ENCODE measurements at places on chromosomes 12 and 14.
A peak's percentile ranks its signal among the peaks of the same experiment; 100 is the strongest.

DNA sequence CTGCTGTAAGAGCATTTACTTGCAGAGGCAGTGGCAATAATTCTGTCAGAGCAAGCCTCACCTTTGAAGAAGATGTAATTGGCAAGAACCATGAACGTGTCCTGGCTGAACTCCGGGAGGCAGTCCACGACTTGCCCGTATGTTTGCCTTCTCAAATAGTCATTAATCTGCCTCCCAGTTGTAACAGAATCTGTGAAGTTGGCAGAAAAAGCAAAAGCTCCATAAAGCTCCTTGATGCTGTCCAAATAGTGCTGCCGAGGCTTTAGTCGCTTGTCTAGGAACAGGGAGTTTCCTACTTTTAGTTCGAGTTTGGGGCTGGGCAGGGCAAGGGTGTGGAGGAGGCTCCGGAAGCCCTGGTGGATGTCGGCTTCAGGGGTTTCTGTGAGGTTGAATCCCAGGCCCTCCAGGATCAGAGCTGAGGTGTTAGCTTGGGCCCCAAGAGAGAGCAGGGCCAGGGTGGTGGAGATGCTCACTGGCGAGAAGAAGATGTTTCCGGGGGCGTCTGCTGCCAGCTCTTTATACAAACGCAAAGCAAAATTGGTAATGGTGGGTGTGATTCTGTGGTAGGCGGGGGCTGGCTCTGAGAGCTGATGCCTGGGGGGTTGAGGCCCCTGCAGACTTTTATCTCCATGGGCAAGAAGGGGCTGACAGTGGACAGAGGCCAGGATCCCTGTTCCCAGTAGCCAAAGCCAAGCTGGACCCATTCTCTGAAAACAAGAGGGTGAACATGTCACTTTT, 4.4 kb downstream of the SERPINA11 start:
- no peak for DNase-seq

DNA sequence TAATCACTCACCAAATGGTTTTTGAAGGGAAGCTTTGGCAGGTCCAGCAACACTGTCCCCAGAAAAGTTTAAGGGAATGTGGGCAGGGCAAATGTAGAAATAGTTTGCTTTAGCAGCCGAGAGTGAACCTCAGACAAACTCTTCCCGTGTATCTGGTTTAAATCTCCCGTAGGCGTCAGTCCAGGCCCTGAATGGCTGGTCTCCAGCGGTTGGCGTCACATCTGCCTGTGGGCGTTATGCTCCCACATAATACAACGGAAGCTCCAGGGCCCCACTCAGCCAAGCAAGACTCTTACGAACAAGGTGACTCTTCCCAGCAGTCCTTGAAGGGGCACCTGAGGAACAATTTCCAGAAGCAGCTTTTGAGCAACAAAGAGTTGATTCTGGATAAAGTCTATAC, 942 bp downstream of the ZC2HC1C start:
- DNase-seq: no peak

DNA sequence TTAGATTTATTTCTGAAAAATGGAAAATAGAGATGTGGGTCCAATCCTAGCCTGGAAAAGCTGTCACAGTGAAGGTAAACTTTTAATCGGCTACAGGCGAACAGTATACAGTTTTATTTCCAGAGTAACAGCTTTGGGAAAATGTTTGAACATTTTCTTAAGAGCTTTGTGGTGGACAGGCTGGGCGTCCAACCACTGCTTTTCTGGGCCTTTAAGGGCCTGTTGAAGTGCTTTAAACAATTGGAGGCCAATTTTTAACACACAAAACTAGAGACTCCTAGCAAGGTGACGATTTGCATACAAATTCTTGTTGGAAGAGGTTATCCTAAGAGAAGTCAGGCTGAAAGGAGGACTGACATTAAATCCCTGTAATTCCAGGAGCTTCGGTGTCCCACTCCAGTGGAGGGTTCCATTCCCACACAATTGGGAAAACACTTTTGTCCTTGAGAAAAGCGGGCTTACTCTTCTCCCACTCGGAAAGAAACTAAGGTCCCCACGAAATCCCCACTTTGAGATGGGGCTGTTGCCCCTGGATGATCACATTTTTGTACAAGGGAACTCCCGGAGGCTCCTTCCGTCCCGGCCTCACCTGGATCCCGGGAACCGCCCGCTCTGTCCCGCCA, 26.9 kb downstream of the BCL11B start:
- no peak for DNase-seq

DNA sequence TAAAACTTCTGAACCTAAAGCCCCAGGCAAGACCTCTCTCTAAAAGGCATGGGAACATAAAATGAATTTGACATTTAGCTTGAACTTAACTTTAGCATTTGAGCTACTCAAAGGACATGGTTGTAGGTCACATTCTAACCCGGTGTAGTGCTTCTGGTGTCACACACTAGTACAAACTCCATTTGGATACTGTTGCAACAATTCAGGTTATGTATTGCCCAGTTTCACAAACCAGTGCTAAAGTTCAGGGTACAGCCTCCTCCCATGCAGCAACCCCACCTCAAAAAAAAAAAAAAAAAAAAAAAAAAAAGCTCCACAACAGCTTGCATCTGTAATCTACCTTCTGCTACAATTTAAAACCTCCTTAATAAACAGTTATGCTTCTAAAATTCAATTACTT, 7.8 kb downstream of the PPTC7 start:
- no peak for DNase-seq

GRCh38 chr14:104794993-104795780, at the start of gene AKT1:
Gene AKT1 (minus strand): TSS chr14:104795748. CDS start chr14:104792643, 3,105 bp downstream.
- no peak for DNase-seq

- DNase-seq: no peak
These were observed 55.4 kb downstream of the ASCL1 start for GRCh38 chr12:103012884-103013283.

- DNase-seq: no peak
These were observed 62.8 kb downstream of the BEGAIN start for GRCh38 chr14:100524233-100524932.

DNA sequence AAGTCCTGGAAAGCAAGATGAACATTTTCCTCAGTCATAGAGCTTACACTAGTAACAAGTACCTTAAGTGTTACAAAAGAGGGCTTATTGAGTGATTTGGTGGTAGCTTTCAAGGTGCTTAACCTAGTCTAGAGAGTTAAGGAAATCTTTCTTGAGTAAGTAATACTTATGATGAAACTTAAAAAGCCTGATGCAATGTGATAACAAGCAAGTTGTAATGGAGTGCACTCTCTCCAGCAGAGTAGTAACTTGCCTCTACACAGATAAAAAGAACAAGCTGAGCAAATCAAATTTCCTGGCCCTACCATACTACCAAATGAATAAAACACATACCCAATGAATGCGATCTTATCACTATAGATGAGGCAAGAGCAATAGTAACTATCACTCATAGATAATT, 639.9 kb upstream of the FBXO33 start:
- DNase-seq: no peak

DNA sequence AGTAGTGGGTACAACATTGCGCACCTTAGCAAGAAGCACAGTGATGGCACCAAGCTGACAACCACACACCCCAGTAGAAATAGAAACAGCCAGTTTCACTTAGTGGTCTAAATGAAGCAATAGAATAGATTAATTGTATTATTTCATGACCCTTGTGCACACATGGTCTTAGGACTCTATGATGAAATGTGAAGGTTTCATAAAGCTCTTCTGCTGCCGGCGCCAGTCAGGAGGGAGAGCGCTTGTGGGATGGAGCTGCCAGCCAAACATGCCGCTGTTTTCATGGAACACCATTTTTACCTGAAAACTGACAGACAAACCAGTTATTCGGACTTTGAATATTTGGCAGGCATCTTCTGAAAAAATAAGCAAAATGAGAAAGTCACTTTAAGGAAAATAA, 100.0 kb downstream of the PPP2R5C start:
- no peak for DNase-seq

GRCh38 chr14:67602995-67603545, 3.0 kb upstream of the PIGH start:
- no peak for DNase-seq

GRCh38 chr12:114245555-114245954, 160.4 kb downstream of the TBX5 start:
- DNase-seq: no peak

DNA sequence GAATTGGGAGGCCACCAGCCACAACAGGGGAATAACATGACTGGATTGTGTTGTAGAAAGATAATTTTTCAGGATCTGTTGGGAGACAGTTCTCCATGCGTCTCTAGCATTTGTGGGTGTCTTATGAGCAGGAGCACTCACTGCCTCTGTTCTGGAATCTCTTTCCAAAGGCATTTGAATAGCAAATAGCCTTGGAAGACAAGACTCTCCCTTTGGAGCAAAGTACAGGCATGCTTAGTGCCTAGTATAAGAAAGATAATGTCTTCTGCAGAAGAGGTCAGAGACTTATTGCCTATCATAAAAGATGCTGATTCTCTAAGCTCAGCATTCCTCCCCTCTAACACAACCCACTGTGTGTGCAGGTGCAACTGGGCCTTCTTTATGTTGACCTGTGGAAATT, 58.3 kb downstream of the VCPKMT start:
- DNase-seq: no peak

DNA sequence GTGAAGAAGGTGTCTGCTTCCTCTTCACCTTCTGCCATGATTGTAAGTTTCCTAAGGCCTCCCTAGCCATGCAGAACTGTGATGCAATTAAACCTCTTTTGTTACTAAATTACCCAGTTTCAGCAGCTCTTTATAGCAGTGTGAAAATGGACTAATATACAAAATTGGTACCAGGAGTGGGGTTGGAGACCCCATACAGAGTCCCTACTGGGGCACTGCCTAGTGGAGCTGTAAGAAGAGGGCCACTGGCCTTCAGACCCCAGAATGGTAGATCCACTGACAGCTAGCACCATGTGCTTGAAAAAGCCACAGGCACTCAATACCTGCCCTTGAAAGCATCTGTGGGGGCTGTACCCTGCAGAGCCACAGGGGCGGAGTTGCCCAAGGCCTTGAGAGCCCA, 44.8 kb upstream of the CRADD start:
- DNase-seq: no peak

DNA sequence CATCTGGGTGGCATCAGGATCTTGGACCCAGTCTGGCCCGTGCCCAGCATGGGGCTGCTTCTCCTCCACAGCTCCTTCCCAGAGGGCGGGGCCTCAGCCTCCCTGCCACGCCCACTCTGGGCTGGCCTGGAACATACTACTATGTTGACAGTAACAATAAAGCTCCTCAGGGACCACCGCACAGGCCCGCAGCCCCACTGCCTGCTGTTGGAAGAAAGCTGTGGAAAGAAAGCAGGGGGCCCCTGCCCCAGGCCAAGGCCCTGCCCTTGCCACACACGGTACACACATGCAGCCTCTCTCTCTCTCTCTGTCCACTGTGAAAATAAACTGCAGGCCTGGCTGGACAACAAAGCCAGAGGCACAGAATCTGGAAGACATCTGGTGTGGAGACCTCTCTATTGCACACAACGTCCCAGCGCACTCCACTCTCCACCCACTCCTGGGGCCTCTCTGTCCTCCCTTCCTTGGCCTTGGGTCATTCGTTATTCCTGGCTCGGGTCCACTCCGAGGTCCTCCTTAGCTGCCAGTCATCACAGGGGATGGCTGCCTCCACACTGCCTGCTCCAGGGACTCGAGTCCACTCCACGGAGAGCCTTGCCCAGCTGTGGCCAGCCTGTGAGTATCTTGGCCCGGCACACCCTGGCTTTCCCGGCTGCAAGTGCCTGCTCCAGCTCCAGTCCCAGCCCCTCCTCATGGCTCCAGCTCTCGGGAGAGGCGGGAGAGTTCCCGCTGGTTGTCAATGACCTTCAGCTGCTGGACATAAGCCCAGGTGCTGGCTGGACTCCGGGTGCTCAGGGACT, 11.8 kb upstream of the ENDOU start:
- DNase-seq: no peak

DNA sequence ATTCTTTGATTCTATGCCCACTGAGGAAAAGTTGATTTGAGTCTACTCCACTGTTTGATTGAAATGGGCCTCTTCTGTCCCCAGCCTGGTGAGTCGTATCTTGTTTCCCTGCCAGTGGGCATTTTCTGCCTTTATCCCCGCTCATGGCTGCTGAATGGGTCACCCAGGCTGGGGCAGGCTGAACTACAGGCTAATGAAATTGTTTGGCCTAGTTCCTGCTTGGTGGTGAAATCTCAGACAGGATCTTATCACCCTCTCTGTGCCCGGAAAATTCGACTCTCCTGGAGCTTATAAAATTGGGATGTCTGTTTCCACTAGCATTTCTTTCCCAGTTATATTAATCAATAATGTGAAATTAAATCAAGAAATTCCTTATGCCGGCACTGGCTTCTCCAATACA, 65.0 kb downstream of the CHST11 start:
- DNase-seq: no peak

- no peak for DNase-seq
These were observed 23.3 kb downstream of the PAX9 start for GRCh38 chr14:36684946-36685345.

- no peak for DNase-seq
These were observed 75.0 kb downstream of the BICD1 start for GRCh38 chr12:32181498-32182175.

DNA sequence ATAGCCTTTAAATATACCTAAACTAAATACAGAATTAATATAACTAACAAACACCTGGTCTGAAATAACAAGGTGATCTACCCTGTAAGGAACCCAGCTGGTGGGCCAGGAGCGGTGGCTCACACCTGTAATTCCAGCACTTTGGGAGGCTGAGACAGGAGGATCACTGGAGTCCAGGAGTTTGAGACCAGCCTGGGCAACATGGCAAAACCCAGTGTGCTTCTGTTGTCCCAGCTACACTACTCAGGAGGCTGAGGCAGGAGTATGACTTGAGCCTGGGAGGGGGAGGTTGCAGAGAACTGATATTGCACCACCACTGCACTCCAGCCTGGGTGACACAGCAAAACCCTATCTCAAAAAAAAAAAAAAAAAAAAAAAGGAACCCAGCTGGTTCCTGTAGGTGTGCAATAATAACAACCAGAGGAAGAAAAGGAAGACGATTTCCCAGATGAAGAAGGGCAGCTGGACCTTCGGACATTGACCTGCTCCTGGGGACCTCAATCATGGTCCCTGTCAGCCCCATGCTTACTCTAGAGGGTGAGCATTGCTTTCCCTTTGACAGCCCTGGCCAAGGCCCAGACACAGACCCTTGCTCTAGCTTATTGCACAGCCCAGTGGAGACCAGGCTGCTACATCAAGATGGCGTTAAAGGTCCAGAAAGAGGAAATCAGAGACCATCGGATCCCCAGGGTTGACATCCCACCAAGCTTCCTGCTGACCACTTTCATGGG, 5.4 kb downstream of the FOS start:
- DNase-seq: no peak

DNA sequence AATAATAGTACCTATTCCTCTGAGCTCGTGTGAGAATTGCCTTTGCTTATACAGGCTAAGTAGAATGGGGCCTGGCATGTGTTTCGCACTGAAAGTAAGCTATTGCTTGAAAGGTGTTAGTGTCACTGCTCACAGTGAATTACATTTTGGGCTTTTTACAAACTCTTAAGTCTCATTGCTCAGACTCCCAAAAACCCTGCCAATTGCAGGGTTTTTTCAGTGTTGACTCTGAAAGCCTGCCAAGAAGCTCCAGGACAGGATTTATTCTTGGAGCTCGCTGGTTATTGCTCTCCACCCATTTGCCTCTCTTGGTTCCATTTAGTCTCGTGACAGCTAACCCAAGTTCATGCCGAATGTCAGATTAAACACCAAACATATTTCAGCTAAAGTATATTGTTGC, 39.8 kb downstream of the NOPCHAP1 start:
- peak; percentile 17 for DNase-seq

Measured in AG09309 (cell line).